ENCODE measurements at places on chromosomes 2 and 18.

- DNase-seq: no peak
Observed at GRCh38 chr2:217438821-217439220, 564.0 kb downstream of the TNS1 start.

DNA sequence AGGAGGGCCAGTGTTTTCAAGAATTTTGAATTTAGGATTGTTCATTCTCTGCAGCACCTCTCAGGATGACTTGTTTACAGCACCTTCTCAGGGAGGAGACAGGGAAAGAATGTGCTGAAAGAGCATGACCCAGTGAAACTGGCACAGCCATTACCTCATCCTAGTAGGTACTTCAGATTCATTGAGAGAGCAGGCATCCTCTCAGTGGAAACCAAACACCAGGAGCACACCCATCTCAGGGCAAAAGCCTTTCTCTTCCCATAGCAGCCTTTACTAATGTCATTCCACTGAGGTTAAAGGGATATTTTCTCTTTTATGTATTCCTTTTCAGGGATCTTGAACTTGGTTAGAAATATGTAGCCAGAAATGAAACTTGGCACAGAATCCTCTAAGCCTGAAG, 2.6 kb downstream of the MAP2 start:
- DNase-seq: no peak

- DNase-seq: no peak
Observed at GRCh38 chr2:25483607-25484266, 142.0 kb upstream of the DNMT3A start.

GRCh38 chr2:204425821-204426220, 119.5 kb upstream of the PARD3B start:
- no peak for DNase-seq

- no peak for DNase-seq
Observed at GRCh38 chr2:95273566-95274290, 521 bp upstream of the PROM2 start.

DNA sequence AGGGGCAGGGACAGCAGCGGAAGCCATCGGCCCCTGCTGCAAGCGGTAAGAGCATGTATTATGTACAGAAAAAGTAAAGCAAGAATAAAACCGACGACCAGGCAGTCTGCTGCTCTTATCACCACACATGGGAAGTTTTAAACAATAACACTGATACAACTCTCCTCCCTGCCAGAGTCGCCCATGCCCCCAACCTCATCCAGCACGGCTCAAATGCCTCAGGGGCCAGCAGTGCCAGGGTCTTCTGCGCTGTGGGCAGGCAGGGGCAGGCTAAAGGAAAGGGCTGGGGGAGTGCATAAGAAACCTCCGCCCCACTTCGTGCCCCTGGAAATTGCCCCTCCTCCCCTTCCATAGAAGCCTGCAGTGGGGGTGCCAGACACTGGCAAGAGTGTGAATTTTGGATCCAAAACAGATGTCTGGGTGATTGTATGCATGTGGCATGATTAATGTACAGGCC, 10.1 kb downstream of the TEX51 start:
- DNase-seq: no peak

DNA sequence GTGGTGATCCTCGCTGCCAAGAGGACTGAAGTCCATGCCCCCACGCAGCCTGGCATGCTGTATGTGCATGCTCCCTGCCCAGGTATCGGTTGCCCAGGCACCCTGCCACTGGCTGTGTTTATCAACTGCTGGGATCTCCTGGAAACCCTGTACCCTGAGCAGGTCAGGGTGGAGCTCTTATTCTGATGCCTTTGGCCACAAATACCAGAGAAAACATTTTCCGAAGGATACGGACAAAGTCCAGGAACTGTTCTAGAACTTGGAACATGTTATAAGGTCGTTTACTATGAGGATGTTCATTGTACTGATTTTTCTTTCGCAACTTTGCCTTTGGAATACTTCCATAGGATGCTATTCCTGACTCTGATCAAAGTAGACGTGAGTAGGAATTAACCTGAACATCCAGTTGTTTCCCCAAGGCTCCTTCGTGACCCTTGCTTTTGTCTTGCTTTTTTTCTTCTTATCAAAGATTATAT, 55.2 kb downstream of the TMEM17 start:
- no peak for DNase-seq

DNA sequence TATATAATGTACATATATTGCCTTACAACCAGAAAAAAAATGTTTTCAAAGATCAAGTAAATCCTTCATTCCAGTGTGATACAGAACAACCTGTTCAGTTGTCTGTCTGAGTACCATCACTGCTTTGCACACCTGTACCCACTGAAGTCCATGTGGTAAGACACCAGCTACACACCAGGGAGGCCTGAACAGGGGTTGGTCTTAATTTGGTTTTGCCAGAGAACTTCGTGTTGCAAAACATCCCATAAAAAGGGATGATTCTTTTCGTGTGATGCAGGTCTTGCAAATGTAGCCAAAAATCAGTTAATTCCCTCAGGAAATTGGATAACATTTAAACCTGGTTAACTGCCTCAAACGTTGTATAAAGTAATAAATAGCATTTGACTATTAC, 73.7 kb upstream of the SLC1A4 start:
- no peak for DNase-seq

DNA sequence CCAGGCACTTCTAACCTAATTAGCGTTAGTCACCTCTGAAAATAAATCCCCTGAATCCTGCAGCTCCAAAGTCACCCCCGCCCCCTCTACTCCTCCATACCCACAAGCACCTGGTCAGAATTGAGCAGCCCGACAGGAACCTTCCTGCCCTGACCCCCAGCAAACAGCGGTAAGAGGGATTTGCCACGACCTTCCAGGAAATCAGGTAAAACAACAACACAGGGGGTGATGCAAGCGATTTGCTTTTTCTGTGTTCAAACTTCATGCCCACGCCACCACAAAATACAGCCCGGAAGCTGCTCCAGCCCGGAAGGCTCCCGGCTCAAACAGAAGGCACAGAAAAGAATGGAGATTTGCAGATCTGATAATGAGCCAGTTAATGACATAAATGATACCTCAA, 367.1 kb downstream of the GPD2 start:
- no peak for DNase-seq

DNA sequence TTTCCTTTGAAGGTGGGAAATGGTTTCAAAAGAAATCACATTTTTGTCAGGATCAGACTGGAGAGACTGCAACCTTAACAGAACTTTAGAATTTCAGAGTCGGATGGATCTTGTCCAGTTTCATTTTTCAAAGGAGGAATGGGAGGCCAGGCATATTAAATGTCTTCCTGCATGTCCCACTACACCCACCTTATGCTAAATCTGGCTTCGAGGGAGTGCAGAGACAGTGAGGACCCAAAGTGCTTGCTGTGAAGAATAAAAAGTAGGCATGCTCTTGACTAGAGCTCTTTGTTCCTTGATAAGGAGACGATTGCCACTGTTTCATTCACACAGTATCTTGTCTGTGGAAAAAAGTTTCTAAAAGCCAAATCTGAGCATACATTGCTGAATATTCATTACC, 197.6 kb downstream of the SLC4A3 start:
- DNase-seq: no peak

- no peak for DNase-seq
Observed at GRCh38 chr2:205681401-205682238, 681 bp upstream of the NRP2 start.

DNA sequence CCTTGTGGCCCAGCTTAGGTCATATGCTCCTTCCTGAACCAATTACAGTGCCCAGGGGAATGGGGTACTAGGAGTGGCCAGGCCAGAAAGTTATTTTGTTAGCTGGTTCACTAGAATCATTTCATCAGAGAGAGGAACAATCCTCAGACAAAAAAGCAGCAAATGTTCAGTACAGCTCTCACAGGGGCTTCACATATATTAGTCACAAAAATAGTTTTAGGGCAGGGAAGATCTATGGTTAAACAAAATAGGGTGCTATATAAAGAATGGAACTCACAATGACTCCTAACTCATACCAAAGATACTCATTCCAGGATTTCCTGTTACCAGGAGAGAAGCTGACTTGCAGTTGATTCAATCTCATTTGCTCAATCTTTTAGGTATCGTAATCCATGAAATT, 71.0 kb downstream of the CWC22 start:
- DNase-seq: no peak

- no peak for DNase-seq
Observed at GRCh38 chr18:6837904-6838303, 108.4 kb downstream of the ARHGAP28 start.

DNA sequence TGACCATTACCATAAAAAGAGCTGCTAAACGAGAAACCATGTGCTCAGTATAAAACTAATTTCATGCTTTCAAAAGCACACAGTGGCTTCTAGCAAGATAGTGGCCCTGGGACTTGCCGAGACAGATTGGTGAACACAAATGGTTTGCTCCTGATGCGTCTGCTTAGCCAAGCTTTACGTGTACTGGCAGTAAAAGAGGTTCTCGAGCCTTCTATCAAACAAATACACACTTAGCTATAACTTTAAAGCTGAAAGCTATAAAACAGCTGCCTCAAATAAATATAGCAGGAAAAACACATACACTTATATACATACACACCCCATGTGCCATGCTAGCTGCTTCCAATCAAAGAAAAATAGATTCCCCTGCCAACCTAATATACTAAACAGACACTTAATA, 117.0 kb downstream of the ZNF385B start:
- no peak for DNase-seq

DNA sequence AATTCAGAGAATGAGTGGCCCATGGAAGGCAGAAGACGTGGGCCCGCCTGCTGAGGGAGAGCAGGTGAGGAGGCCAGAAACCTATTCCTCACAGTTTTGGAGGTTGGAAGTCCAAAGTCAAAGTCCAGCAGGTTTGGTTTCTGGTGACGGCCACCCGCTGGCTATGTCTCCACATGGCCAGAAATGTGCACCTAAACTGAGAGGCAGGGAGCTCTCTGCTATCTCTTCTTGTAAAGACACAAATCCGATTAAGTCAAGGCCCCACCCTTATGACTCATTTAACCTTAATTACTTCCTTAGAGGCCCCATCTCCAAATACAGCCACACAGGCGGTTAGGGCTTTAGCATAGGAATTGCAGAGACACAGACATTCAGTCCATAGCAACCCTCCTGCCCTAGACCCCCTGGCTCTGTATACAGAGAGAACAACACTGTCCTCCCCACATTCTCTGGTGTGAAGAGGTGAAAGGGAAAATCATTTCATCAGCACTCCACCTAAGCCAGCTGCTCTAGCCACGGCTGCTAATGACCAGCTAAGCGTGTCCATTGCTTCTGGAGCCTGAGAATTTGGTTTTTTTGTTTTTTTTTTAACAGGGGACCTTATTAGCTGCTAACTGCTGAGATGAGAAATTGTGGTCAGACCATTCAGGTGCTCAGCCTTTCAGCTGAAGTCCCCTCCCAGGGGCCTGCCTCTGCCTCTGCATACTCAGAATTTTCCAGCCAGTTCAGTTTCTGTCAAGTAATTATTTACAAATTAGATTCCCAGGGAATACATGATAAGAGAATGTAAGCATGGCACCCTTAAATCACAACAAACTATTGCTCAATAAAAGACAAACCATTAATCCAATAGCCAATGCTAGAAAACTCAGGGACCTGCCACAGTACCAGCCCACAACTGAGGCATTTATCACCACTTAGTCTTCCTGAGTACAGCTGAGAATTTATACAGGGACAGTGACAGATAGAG, 368.7 kb upstream of the ID2 start:
- DNase-seq: no peak

- DNase-seq: no peak
Observed at GRCh38 chr2:235784788-235785187, 290.9 kb downstream of the AGAP1 start.

GRCh38 chr18:34818064-34818463, 108.0 kb downstream of the DTNA start:
- no peak for DNase-seq

DNA sequence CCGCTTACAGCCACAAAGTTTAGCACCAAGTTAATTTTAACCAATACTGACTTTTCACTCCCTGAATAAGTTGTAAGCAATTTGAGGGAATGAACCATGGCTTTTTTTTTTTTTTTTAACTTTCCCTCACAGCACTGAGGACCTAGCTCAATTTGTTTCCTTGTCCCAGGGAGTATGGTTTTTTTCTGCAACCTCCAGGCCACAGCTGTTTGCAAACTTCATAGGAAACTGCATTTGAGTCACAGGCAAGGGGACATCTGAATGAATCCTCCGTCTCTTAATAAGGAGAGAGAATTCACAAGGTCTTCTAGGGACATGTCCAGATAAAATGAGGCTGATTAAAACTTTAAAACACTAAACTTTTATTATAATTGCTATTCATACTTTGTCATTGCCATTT, 181.5 kb downstream of the GFPT1 start:
- DNase-seq: no peak

- DNase-seq: no peak
Observed at GRCh38 chr2:172039011-172039704, 39.4 kb downstream of the METAP1D start.

GRCh38 chr18:48314690-48315089, 94.5 kb downstream of the ZBTB7C start:
- DNase-seq: no peak

DNA sequence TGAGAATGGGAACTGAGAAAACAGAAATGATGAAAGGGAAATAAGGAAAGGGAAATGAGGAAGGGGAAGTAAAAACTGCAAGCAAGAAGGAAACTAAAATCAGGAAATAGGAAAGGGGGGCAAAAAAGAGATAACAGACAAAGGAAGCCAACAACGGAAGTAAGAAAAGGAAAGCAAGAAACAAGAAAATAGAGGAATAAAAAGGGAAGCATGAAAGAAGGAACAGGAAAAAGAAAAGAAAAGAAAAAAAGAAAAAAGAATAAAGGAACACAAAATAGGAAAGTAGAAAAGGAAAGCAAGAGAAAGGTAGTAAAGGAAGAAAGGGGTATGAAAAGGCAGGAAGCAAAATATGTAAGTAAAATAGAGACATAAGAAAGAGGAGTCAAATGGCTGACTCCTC, 241.2 kb upstream of the NCKAP5 start:
- no peak for DNase-seq

GRCh38 chr18:59479776-59480175, 120.7 kb upstream of the LMAN1 start:
- no peak for DNase-seq

DNA sequence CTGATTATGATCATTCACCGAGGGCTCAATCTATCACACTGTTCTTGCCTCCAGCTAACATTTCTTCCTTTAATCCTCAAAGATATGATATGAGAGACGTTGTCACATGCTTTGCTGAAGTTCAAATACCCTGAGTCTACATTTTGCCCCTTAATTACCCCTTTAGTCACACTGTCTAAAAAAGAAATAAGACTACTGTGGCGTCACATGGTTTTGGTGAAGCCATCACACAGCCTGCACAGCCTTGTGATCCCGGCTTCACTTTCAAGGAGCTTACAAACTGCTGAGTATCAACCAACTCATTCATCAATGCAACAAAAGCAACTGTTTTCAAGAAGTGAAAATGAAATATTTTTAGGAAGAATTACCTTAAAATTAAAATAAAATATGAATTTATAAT, 31.9 kb upstream of the SOCS6 start:
- DNase-seq: no peak

DNA sequence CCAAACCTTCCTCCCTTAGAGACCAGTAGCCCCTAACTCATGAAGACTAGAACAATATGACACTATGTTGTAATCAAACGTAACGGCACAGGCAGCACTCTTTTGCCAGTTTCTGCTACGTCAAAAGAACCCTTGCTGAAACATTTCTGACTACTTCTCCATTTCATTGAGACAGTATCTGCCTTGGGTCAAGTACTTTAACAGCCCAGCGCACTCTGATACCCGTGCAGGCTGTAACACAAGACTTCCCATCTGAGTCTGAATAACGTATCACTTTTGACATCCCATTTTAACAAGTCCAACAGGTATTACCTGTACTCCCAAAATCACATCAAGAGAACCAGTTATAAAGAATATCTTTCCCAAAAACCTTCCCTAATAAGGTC, 38.4 kb downstream of the TBC1D8 start:
- no peak for DNase-seq
